ENCODE measurements at places on chromosomes 13 and 19.

- DNase-seq, result no peak
Observed at GRCh38 chr13:81636120-81636519, 1295.2 kb upstream of the SPRY2 start.

- DNase-seq, result no peak
Observed at GRCh38 chr19:50198431-50199258, 4.8 kb upstream of the MYH14 start.

- no peak for DNase-seq
Observed at GRCh38 chr13:112746044-112746443, 56.2 kb downstream of the ATP11A start.

GRCh38 chr13:81568824-81569223 lies 1227.9 kb upstream of the SPRY2 start:
- DNase-seq, result no peak

DNA sequence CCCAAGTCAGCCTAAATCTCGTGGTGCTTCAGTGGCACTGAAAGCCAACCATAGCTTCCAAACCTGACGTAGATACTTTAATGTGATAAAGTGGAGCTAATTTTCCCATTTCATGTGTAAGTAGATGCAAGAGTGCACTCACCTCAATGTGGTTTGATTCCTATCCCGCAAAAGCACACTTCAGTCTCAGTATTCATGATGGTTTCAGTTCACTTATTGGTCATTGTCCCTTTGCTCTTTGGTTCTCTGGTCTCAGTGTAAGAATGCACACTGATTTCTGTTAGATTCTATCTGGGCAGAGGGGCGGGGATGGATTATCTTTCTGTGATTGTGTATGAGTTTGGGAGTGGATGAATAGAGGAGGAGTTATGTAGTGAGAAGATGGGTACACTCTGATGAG lies 340.6 kb downstream of the KCNRG start:
- DNase-seq, result no peak

- DNase-seq, result peak; percentile 73
Observed at GRCh38 chr13:30739761-30740642, 4.7 kb downstream of the ALOX5AP start.

GRCh38 chr13:27770809-27771208 lies 21.5 kb upstream of the GSX1 start:
- DNase-seq, result peak; percentile 21

- DNase-seq, result no peak
Observed at GRCh38 chr13:96994017-96994857, at the start of gene OXGR1. TSS of gene OXGR1 (minus strand) at chr13:96994476. CDS start at chr13:96987759, 6,717 bp downstream.

GRCh38 chr13:84136582-84136981 lies 254.3 kb upstream of the SLITRK1 start:
- DNase-seq, result peak; percentile 9

Measured in EL (cell line).